ENCODE measurements at places on chromosomes 6 and 20.

GRCh38 chr6:84805145-84805544 lies 40.7 kb upstream of the TBX18 start:
- no peak for DNase-seq

GRCh38 chr20:22698259-22698842 lies 114.0 kb upstream of the FOXA2 start:
- DNase-seq, result no peak

GRCh38 chr6:21587961-21588480 lies 5.5 kb upstream of the SOX4 start:
- peak; percentile 22 for DNase-seq

- no peak for DNase-seq
These were observed 6.1 kb upstream of the NSFL1C start for GRCh38 chr20:1472556-1473245.

DNA sequence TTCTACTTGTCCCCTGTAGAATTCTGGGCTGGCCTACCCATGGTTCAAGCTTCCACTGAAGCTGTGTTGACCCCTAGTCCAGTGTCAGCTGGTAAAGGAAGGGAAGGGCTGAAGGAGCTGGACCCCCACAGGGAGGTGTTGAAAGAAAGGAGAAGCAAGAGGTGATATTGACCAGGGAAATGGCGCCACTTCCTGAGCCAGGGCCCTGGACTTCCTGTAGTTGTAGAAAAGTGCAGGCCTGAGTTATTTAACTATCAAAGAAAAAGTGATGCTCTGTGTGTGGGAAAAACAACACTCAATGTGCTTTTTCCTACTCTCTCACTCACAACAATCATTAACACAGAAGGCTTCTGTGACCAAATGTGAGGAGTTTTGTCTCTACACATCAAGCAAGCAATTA lies 60.0 kb upstream of the IER3 start:
- no peak for DNase-seq

DNA sequence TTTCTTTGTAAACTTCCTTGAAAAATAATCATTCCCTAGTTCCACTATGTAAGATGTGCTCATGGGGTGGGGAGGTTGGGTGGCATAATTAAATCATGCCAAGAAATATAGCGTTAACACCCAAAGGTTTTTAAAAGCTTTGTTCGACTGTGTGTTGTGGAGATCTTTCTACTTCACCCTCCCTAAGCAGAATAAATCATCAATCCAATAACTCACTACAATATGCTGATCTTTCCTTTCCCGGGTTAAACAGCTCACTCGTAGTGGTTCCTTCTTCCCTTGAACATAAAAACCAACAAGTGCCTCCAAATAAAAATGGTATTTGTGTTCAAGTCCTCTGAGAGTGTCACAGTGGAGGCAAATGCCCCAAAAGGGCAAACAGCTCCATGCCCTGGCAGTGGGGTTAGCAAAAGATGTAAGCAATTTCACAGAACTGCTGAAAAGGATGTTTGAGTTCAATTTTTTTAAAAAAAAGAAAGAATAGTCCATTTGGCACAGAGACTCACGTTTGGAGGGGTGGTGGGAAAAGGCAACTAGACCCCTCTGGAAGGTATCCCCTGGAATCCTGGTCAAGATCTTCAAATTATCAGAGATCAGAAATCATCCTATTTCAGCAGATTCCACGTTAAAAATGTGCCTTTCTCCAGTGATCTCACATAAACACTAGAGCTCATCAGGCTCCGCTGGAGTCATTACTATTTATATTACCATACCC lies 99.1 kb downstream of the TFAP2A start:
- no peak for DNase-seq

DNA sequence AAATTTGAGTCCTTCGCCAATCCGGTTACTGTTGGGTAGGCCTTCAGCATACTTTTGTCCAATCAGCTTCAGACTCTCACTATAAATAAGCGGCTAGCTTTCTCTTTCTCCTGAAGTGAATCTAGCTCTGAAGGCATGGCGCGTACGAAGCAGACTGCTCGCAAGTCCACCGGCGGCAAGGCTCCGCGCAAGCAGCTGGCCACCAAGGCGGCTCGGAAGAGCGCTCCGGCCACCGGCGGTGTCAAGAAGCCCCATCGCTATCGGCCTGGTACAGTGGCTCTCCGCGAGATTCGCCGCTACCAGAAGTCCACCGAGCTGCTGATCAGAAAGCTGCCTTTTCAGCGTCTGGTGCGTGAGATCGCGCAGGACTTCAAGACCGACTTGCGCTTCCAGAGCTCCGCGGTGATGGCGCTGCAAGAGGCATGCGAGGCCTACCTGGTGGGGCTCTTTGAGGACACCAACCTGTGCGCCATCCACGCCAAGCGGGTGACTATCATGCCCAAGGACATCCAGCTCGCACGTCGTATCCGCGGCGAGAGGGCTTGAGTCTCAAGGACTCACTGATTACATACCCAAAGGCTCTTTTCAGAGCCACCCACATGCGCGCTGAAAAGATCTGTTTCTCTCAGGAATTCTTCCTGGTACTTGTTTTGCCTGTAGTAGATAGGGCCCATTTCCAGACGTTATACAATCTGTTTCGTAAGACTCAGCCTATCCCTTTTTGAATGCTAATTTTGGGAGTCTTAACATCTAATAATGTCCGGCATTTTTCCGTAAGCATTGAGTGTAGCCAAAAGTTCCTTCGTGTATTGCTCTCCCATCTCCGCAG lies 102.0 kb downstream of the OR2B2 start:
- peak; percentile 66 for DNase-seq

- DNase-seq, result no peak
These were observed 64.1 kb downstream of the BMP7 start for GRCh38 chr20:57202309-57202708.

DNA sequence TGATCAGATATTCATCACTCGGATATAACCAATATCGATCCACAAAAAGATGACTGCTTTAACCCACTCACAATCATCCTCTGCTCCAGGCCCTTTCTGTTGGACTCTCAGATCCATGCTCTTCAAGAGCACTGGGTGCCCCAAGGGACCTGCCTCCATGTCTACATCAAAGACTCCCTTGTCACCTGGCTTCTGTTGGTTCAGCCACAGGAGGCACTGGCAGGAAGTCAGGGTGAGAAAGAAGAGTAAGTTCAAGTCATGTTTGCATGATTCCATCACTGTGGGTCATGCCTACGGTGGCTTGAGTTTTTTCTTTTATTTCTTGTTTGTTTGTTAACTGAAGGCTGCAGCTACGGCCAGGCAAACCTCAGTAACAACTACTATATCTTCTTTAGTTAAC lies 243.3 kb downstream of the ADGRG6 start:
- no peak for DNase-seq

GRCh38 chr20:15236812-15237211 lies 899.4 kb upstream of the FLRT3 start:
- DNase-seq, result no peak

GRCh38 chr6:143961886-143962878 lies 45.9 kb downstream of the PLAGL1 start:
- no peak for DNase-seq

DNA sequence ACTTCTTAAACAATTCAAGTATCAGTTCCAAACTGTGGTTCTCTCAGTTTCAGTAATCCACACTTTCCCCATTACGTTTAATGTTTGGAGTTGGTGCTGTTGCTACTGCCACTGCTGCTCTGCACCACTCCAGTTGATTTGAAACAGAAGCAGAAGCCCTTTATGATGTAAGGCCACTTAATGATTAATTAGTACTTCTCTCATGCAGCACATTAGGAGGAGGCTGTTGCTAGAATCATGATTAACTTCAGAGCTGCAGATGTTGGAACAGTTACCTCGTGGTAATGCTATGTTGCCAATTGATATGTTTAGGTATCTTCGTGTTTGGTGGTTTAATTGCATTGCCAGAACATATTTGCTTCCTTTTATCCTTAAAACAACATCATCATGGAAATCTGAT lies 986.2 kb upstream of the CITED2 start:
- no peak for DNase-seq

GRCh38 chr6:164807125-164807524 lies 502.3 kb downstream of the C6orf118 start:
- no peak for DNase-seq

- DNase-seq, result no peak
These were observed 264.7 kb downstream of the ZNF217 start for GRCh38 chr20:53328961-53329360.

DNA sequence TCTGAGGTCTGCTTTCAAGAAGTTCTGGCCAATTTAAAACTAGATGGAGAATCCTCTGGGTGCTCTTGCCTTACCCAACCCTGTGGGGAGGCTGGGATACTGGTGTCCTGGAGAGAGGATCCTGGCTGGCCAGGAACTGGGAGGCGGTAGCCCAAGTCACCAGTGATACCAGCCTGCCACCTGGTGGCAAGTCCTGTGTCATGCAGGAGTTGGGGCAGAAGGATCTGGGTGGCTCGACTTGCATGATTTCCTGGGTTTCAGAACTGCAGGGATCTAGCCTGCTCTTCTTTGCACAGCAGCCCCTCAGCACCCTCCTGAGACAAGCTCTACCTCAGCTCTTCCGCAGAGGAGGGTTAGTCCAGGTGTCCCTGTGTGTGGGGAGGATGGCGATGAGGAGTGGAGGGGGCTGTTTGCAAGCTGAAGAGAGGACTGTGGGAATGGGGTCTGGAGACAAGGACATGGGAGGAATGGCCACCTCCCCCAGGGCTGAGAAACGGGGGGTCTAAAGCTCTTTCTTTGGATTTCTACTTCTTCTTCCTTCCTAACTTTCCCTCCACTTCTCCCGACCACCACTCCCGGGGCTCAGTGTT lies 4.2 kb downstream of the KCNK17 start:
- peak; percentile 53 for DNase-seq

GRCh38 chr20:53032046-53032445 lies 59.9 kb downstream of the TSHZ2 start:
- DNase-seq, result no peak

DNA sequence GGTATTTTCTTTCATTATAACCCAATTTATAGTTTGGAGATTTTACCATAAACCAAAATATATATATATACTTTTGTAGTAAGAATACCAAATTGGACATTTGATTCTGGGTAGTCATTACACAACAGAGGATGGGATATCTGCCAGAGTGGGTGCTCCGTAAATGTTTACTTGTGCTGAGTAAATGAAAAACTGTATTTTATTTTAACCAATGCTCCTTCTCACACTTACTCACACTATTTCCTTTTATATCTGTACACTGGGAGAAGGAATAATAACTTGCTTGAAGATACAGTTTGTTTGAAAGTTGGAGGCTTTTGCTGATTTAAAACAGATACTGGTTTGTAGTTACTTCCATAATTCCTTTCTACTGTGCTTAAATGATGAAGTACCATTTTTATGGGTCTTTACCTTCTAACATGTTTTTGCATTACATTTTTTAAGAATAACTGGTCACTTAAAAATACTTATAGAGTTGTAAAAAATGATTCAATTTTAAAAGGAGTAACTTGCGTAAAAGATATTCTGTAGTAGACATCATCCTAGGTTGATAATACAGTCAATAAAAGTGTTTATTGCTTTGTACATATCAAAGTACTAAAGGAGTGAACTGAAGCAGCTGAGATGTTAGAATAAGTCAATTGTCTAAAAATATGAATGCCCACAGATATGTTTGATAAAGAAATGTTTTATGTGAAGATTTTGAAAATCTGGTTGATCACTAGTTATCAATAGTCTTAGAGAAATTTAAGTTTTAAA lies 411.7 kb downstream of the UTRN start:
- DNase-seq, result no peak

- DNase-seq, result no peak
These were observed 248.6 kb upstream of the QKI start for GRCh38 chr6:163165922-163166321.

GRCh38 chr6:20811109-20811761 lies 277.0 kb downstream of the CDKAL1 start:
- DNase-seq, result no peak

DNA sequence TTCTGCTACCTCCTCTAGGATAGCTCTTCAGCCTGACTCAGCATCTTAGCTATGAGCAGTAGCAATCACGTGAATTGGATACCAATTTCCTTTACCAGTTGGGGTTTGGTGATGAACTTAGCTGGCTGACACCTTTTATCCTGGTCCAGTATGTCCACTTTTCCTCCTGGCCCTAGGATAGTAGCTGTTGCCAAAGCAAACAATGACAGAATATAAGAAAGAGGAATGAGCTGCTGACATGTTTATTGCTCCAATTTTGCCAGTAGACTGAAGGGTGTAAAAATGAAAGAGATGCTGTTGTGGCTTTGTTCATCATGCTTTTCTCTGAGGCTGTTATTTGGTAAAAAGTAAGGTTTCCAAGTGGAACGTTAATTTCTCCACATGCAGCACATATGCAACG lies 168.3 kb upstream of the JAG1 start:
- no peak for DNase-seq

GRCh38 chr6:132087391-132087790 lies 136.2 kb upstream of the CCN2 start:
- DNase-seq, result no peak
